ENCODE measurements at places on chromosomes 5 and 9.

- DNase-seq, result no peak
These were observed 1114.0 kb downstream of the PTPRD start for GRCh38 chr9:9498846-9499245.

GRCh38 chr9:94159069-94159939 lies 75.0 kb downstream of the PTPDC1 start:
- no peak for DNase-seq

DNA sequence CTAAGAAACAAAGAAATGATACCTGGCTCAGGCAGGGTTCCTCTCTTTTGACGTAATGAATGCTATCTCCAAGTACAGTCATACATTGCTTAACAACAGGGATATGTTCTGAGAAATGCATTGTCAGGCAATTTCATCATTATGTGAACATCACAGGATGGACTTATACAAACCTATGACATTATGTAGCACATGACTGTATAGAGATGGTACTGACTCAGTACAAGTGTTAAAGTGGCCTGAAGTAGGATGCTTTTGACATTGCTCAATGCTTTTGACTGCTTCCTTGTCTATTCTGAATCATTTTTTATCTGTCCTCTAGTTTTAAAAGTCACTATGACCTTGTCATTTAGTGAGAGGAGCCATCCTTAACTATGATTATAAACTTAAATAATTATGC lies 147.6 kb downstream of the NR2F1-AS1 start:
- DNase-seq, result no peak

DNA sequence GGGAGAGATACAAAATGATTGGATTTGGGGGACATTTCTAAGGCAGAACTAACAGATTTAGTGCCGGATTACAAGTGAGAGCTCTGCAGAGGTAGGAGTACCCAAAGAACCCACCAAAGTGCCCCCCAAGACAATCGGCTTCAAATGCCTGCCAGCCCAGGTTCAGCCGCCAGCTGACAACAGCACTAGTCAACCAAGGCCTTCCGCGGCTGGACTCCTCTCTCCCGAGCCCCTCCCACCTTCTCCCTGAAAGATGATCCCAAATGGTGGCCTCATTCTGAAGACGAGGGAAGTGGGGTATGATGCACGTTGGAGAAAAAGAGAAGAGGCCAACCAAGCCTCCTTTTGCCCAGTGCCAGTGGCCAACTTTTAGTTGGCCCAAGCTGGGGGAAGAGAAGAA lies 210.4 kb upstream of the SLC30A5 start:
- DNase-seq, result no peak

GRCh38 chr9:92151691-92152393 lies 36.6 kb upstream of the SPTLC1 start:
- DNase-seq, result no peak

DNA sequence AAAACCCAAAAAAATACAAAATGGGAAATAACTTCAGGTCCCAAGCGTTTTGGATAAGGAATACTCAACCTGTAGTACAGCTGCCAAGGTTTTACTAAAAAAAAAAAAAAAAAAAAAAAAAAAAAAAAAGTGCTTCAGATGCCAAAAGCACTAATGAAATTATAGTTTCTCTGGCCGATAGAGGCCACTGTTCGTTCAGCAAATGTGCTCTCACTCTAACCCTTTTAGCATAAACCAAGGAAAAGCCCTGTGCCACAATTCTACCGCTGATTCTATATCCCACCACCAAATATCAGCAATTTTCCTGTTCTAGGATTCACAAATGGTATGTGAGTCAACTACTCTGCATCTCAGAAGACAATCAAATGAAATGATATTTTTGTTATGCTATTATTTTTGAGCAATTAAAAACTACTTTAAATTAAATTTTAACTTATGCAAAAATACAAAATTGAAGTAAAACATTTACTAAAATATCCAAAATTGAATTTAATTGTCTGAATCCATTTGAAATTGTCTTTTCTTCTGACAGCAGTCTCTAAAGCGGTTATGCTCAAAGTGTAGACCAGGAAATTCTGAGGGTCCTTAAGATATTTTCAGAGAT lies 79.8 kb downstream of the RICTOR start:
- DNase-seq, result no peak

GRCh38 chr5:57176350-57176857 lies 2.5 kb downstream of the GPBP1 start:
- DNase-seq, result no peak

DNA sequence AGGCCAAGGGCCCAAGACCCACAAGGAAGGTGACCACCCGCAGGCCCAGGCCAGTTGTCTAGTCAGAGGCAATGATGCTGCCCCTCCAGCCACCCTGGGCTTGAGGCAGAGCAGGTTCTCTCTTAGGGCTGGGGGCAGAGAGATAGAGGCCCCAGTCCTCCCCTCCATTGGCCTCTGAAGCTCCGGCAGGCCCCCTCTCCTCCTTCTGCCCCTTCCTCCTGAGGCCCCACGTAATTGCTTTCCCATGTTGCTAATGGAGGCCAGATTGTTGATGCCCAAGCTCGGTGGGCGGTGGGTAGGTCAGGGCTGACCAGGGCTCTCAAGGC lies 26.6 kb upstream of the ENHO start:
- DNase-seq, result no peak

DNA sequence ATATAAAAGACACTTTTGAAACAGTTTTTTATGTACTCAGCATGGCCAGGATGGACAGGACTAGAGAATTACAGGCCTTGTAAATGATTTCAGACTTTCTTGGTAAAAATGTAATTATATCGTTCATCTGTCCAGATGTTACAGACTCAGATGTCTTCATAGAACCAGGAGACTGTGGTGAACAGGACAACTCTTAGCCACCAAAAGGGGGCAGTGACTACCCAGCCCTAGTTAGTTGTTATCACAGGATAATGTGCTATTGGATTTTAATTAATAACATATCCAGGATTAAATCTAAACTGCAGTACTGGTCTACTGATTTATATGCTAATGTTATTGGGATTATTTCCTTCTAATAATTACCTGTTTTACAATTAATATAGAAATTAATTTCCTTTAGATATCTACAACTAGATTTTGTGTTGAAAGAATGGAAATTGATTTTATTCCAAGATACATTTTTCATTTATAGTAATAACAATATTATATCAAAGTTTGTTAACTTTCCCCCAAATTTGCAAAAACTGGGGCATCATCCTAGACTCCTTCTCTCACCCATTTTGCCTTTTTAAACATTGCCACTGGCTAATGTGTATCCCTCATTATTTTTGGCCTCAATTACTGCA lies 99.4 kb downstream of the MTREX start:
- no peak for DNase-seq

GRCh38 chr9:676780-677438 lies 164.6 kb upstream of the DMRT1 start:
- no peak for DNase-seq

- DNase-seq, result no peak
These were observed 29.1 kb upstream of the SLC6A3 start for GRCh38 chr5:1474183-1474839.
